ENCODE measurements at places on chromosomes 12 and 14.

DNA sequence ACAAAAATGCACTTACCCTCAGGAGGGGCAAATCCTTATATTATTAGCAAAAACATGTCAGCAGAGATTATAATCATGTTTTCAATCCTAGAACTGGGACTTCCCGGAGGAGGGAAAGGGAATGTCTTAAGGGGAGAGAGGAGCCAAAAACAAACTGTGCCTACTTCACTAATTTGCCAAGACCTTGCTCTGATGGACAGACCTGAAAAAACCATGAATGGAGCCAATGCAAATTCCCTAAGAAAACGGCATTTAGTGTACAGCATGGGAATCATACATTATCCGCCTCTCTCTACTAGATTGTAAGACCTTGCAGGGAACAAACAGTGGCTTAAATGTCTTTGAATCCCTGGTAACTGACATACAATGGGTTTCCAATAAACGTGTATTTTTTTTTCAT is 70.4 kb downstream of the NTN4 start:
- no peak for DNase-seq

DNA sequence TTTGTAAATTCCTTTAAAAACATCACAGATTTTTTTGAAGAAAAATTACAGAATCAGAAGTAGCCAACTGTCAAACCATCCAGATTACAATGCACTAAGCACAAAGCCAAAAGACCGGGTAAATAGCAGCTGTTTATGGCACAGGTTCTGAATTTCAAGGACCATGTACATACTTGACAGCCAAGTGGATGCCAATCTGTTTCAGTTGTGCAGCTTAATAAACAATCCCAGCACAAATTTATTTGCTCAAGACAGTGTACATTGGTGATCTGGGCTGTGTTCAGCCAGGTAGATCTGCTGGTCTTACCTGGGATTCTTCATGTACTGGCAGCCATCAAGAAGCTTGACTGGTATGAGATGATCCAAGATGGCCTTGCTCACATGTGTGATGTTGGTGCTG is 229.8 kb upstream of the FLRT2 start:
- no peak for DNase-seq

DNA sequence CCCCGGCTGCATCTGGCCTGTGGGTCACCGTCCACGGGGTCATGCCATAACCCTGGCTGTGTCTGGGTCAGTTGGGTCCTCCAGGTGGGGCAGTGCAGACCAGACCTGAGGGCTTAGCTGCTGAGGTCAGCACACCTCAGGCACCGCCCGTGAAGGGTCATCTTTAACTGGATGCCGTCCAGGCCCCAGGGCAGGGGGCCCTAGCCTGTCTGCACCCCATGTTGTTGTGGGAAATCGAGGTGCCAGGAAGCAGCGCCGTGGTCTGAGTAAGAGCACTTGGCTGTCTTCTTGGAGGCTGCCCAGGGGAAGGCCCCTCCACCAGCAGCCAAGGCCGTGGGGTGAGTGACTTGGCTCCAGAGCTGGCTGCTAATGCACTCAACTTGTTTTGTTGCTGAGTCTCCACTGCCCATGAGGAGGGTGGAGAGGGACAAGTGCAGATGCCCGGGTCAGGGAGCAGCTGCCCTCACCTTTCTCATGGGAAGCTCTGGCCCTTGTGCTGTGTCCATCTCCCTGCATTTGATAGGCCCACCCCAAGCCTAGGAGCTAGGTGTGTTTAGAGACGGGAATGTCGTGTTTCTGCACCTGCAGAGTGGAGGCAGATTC is 317.2 kb downstream of the TMEM121 start:
- no peak for DNase-seq

DNA sequence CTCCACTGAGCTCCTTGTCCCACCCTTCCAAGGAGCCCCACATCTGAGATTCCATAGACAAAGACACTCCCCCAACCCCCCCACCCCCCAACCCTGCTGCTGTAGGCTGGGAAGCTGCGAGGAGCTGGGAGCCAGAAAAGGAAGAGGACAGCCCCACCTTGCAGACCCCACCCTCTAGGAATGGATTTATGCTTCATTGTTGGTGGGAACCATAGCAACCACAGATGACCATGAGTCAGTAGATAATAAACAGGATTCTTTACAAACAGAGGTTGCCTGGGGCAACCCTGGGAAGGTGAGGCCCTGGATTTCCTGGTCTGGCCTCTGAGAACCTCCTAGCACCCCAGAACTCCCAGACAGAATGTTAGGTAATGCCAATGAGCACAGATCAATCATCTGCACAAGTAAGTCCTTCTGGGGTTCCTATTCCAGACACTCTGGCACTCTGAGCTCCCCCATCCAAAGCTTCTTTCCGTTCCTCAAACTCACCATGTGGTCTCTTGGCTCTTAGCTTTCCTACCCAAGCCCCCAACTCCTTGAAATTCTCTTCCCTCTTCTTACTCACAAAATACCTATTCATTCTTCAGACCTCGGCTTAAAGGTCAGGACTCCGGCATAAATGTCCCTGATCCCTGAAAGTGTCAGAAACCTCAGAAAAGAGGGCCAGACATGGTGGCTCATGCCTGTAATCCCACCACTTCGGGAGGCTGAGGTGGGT is 15.2 kb upstream of the PLEKHG6 start:
- no peak for DNase-seq

GRCh38 chr14:91380610-91381371 is 36.8 kb downstream of the CCDC88C start:
- DNase-seq = no peak

DNA sequence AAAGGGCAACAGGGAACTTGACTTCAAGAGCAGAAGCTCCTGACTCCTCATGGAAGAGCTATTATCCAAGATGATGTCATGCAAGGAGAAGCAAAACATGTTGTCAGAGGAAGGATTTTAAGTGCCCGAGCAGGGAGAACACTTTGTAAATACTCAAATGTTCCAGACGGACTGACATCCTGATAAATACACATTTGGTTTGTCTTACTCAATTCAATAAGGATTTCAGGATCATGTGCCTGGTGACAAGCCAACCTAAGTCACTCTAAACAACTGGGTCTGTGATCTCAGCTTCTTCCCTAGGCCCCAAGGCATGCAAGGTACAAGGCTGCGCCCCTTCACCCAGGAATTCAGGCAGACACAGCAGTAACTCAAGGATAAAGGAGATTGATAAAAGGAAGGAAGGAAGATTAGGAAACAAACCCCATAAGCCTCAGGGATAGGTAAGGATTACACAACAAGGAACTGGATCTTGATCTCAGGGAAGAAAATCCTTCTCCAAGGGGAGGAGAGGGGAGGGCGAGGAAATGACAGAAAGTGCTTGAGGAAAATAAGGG is 26.8 kb upstream of the CEBPE start:
- DNase-seq = no peak

DNA sequence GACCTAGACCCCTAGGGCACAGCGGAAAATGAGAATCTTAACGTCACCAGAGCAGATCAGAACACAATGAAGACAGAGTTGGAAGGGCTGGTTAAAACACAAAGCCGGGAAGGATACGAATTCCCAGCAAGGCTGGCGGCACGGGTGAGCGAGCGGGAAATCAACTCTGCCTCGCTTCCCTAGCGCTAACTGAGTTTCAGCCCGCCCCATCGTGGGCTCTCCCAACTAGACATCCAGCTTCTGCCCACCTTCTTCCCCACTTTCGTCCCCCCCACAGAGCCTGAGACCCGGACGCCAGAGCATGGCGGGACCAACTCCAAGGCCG is 377 bp downstream of the CCNT1 start:
- no peak for DNase-seq

DNA sequence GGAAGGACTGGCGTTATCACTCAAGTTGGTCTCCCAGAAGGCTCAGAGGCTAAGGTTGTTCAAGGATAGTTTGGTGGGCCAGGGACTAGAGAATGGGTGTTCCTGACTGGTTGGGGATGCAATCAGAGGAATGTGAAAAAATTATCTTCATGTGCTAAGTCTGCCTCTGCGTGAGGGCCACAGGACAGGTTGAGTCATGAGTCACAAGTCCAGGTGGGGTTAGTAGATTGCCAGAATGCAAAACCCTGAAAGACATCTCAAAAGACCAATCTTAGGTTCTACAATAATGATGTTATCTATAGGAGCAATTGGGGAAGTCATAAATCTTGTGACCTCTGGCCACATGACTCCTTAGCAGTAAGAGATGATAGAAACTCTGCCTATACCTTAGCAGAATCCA is 220.1 kb upstream of the EEA1 start:
- no peak for DNase-seq

Measured in progenitor cell of endocrine pancreas (in vitro differentiated cells).